Activated T-cell treated with anti-CD3 and anti-CD28 coated beads, Interleukin-2, amount 50 U/mL, for 48 hours (primary cell): ENCODE measurements at places on chromosomes 2 and 18.
A peak's percentile ranks its signal among the peaks of the same experiment; 100 is the strongest.

DNA sequence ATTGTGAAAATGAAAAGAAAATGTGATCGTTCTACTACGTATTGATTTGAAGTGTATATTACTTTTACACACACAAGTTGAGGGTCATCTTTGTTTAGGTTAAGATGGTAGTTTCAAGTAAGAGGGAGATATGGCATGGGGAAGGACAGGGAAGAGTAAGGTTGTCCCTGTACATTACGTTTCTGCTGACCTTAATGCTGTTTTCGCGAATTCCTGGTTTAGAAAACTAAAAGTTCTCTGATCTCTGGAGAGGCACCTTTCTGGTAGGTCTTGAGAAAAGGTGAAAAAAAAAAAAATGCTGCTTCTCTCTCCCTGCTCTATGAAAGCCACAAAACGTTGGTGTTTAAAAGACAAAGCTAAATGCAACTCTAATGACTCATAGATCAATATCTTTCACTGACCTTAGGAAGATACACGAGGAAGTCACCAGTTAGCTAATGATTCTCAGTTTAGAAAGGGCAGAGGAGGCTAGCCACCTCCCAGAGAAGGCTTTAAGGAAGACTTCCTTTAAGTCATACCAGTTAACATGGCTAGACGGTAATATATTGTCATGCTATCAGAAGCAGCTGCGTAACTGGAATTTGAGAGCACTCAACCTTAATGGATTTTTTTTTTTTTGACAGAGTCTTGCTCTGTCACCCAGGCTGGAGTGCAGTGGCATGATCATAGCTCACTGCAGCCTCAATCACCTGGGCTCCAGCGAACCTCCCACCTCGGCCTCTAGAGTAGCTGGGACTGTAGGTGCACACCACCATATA lies 13.2 kb downstream of the TXNDC2 start:
- no peak for DNase-seq

GRCh38 chr2:43424262-43425207 lies 171.3 kb downstream of the THADA start:
- DNase-seq, result no peak

DNA sequence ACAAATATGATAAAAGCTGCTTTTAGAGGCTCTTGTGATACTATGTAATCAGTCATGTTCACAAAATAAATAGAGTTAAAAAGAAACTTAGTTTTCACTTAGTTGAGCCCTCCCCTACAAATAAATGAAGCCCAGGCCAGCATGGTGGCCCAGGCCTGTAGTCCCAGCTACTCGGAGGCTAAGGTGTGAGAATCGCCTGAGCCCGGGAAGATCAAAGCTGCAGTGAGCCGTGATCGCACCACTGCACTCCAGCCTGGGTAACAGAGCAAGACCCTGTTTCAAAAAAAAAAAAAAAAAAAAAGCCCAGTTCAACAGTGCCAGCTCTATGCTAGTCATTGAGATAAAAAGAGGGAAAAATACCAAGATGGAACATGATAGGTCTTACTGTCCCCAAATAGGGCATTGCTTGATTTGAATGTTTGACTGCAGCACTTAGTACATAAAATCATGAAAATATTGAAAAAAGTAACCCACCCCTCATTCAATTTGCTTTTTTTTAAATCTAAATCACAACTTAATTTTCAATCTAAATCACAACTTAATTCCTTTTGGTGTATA lies 1.5 kb downstream of the ASNSD1 start:
- no peak for DNase-seq

GRCh38 chr2:49936965-49937364 lies 782.6 kb upstream of the FSHR start:
- DNase-seq, result no peak

- no peak for DNase-seq
Measured at GRCh38 chr2:111045771-111046444, 74.8 kb upstream of the BCL2L11 start.

DNA sequence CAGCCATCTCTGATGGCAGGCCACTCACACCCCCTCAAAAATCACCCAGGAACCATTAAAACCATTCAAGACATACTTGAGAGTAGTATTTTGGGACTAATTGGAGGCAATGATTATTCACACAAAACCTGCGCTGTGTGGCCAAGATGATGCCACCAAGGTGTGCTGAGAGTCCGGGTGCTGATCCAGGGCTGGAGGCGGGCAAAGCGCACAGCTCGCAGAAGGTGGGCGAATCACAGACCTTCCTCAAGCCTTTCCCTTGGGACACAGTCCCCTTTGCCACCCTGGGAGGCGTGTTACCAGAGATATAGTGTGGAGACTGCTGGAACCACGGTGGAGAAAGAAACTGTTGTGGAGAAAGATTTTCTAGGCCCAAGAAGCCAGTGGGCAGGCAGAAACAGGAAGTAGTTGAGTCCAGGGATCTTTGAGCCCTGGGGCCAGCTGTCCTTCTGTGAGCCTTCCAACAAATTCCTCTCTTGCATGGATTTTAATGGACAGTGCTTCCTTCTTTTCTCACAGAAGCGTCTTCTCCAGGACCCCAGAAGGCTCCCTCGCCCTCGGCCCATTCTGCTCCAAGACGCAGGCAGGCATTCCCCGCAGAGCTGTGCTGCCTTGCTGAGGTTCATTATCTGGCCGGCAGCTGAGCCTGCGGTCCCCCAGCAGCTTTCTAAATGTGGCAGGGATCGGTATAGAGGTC lies 8.0 kb downstream of the COPS9 start:
- DNase-seq, result peak; percentile 9

DNA sequence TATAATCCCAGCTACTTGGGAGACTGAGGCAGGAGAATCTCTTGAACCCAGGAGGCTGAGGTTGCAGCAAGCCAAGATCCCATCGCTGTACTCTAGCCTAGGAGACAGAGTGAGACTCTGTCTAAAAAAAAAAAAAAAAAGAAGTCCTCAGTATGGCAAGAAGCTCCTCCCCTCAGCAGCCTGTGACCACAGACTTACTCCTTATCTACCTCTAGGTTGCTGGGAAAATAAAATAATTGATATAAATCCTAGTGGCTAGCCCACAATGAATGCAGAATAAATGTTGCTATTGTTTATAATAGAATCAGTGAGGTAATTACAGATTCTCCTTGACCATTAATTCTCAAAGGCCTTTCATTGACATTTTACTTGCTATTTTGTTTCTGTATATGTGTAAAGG lies 70.6 kb downstream of the IRS1 start:
- DNase-seq, result no peak

- no peak for DNase-seq
Measured at GRCh38 chr18:45127405-45127804, 446.7 kb downstream of the SETBP1 start.

DNA sequence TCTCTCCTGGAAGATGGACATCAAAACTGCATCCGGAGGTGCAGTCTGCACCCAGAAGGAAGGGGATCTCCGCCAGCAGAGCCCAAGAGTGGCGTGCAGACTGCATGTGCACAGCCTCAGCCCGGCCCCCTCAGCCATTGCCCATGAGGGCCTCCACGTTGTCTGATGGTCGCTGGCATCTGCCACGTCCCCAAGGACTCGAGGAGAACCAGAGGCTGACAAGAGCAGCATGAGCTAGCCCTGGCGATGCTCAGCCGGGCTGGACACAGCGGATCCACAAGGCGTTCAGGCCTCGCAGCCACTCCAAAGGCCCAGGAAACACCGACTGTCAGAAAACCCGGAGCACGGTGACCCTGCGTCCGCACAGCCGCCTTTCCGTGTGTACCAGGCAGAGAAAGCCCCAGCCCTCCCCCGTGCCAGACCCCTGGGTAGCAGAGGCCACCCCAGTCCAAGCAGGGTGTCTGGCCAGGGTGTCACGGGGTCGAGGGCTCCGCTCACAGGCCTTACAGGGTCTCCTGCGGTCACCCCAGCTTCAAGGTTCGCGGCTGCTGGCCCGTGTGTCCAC lies 48.3 kb downstream of the SLC66A2 start:
- no peak for DNase-seq

GRCh38 chr2:178523596-178524134 lies 43.4 kb downstream of the PLEKHA3 start:
- DNase-seq, result peak; percentile 22

- DNase-seq, result no peak
Measured at GRCh38 chr2:202765436-202765835, 106.1 kb downstream of the ICA1L start.
